ENCODE measurements at places on chromosomes 5 and 9.

GRCh38 chr9:79984429-79985067 lies 412.8 kb downstream of the TLE4 start:
- DNase-seq, result no peak

DNA sequence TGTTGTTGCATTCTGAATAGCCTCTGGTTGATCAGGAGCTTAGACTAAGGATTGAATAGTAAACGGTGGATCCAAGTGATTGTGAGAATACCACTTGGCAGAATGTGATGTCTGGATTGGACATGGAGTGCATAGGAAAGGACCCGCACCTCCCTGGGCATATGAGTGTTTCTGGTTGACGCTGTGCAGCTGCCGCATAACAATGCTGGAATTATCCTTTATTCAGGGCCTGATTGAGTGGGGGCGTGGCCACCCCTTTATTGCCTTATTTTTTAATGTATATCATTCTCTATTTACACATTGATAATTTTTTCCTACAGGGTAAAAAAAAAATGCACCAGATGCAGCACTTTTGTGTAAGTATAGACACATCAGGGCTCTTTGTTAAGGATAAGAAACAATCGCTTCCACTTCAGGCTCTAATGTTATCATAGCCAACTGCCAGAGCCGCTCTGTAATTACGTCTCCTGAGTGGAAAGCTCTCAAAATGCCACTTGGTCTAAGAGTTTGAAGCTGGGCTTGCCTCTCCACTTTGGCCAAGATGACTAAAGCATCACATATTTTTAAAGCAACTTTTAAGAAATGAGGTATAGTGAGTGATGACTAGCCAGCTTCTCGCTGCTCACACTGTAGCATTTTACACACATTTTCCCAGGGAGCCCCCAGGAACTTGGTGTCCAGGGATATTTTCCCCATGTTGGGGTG lies 5.7 kb downstream of the FGD3 start:
- no peak for DNase-seq

DNA sequence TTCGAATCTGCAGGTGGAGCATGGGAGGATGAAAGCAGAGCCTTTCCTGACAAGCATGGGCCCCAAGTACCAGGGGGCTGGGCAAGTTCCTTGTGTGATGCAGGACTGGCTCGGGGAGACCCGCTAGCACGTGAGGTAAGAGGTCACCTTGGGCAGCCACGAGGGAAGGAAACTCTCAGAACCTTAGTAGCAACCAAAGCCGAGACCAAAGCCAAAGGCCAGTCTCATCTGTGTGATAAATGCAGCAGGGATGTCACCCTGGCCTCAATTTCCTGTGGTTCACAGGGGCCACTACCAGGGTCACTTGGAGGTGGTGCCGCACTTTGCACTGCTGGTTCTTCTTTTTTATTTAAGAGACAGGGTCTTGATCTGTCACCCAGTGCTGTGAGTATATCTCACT lies 39.5 kb downstream of the PRRT1B start:
- peak; percentile 62 for DNase-seq

DNA sequence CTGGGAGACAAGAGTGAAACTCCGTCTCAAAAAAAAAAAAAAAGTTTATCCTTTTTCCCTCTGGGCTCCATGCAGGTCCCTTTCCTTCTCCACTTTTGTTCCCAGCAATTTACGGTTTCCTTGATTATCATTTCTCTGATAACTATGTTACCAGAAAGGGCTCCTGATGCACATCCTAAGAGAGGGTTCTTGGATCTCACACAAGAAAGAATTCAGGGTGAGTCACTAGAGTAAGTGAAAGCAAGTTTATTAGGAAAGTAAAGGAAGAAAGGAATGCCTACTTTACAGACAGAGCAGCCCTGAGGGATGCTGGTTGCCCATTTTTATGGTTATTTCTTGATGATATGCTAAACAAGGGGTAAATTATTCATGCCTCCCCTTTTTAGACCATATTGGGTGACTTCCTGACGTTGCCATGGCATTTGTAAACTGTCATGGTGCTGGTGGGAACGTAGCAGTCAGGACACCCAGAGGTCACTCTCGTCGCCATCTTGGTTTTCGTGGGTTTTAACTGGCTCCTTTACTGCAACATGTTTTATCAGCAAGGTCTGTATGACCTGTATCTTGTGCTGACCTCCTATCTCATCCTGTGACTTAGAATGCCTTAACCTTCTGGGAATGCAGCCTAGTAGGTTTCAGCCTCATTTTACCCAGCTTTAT lies 13.5 kb upstream of the MELK start:
- no peak for DNase-seq

DNA sequence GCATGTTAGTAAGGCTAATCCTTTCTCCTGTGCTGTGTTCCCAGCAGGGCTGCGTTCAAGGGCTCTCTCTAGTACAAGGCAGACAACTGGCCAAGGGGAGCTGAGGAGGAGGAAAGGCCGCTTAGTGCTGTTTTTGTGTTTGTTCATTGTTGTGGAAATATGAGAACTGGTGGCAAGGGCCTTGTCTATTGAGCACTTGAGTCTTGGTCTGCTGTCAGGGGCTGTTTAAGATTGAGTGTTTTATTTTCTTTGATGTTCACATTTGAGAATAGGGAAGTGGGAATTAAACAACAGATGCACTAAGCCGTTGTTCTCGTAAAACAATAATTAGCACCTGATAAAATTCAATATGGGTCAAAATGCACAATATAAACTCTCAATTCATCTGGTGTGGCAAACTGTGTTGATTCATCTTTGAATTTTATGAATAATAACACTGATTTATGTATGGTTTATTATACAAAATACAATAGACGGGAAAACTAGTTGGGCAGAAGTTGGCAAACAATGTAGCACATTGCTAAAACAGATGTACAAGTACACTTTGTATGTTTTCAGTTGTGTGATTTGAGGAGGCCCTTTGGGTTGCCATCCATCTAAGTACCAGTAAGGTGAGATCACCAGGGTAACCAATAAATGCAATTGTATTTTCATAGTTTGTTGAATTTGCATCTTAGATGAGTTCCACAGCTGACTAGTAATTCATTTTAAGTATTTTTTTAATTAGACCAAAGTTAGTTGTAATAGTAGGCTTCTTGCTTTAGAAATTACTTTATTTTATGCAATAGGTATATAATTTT lies 97.6 kb upstream of the GRHPR start:
- DNase-seq, result no peak

- no peak for DNase-seq
Measured at GRCh38 chr5:105882956-105883481, 1787.7 kb downstream of the EFNA5 start.

DNA sequence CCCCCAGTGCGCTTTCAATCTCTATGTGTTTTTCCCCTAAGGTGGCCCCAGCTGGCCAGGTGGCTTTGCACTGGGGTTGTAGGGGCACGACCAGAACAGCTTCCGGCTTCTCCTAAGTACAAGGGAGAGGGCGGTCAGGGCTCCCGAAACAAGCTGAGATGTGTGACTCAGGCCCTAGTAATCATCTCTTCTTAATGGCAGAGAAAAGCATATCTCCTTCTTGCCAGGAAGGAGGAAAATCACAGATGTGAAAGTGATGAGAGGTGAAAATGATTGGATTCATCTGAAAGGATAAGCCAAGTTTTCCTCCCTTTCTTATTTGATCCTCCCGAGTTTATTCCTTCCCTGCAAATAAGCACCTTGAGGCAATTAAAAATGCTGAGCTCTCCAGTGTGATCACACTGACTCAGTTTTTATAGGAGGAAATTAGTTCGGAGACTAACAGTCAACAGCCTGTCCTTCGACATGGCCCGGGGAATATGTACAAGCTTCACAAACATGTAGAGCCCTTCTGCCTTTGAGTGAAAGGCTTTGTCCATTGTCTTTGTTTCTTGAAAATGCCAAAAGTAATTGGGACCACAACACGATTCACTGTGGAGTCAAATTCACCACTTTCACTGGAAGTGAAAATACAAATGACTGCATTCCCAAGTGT lies 514.8 kb downstream of the PSAT1 start:
- no peak for DNase-seq

GRCh38 chr9:85994191-85994590 lies 53.2 kb downstream of the NAA35 start:
- DNase-seq, result no peak

DNA sequence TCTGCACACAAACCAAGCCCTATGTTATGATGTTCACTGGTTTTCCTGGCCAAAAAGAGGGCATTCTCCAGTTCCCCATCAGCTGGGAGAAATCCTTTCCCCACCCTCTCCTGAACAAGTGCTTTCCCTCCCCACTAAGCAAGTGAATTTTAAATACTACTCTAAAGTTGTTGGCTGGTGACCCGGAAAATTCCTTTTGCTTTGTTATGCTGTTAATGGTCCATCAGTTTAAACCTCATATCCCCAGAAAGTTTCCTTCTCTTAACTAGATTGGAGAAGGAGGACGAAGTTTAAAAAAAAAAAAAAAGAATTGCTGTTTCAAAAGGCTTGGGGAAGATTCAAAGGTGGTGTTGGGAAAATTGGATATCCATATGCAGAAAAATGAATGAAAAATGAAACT lies 21.9 kb upstream of the SPRY4 start:
- no peak for DNase-seq

- DNase-seq, result no peak
Measured at GRCh38 chr9:111621895-111622480, 9.1 kb upstream of the DNAJC25 start.

GRCh38 chr5:14505310-14506139 lies 76.1 kb upstream of the OTULINL start:
- DNase-seq, result no peak
